Stimulated activated CD4-positive, alpha-beta T cell treated with anti-CD3 and anti-CD28 coated beads, Interleukin-4, amount 100 ng/mL, for 4 hours (primary cell): ENCODE measurements at places on chromosomes 6 and 20.
A peak's percentile ranks its signal among the peaks of the same experiment; 100 is the strongest.

DNA sequence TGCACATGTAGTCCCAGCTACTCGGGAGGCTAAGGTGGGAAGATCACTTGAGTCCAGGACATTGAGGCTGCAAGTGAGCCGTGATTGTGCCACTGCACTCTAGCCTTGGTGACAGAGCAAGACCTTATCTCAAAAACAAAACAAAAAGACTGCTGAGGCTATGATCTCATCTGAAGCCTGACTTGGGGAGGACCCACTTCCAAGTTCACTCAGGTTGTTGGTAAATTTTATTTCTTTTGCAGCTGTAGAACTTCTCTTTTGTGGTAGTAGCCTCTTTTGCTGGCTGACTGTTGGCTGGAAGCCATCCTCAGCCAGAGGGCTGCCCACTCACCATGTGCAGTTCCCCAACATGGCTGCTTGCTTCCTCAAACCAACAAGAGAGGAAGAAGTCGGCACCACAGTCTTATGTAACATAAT lies 36.8 kb upstream of the ME1 start:
- DNase-seq = no peak

DNA sequence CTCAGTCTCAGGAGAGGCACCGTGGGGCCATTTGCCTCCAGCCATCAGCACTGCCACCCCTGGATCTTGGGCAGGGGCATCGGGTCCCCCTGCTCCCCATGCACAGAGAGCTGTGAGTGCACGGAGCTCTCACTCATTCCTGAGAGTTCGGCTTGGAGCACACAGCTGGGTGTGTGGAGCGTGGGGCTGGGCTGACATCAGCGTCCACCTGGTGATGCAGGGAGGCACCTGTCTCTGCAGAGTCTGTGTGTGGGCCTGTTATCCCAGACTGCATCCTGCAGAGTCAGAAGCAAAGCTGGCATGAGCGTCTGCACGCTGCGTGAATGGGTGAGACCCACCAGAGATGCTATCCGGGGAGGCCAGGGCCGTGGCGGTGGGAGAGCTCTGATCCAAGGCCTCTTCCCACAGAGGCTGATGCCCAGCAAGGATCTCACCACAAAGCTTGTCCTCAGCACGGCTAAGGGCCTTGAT lies 248.8 kb upstream of the AFDN start:
- no peak for DNase-seq

- DNase-seq = no peak
Measured at GRCh38 chr6:16842676-16843075, 81.4 kb upstream of the ATXN1 start.

DNA sequence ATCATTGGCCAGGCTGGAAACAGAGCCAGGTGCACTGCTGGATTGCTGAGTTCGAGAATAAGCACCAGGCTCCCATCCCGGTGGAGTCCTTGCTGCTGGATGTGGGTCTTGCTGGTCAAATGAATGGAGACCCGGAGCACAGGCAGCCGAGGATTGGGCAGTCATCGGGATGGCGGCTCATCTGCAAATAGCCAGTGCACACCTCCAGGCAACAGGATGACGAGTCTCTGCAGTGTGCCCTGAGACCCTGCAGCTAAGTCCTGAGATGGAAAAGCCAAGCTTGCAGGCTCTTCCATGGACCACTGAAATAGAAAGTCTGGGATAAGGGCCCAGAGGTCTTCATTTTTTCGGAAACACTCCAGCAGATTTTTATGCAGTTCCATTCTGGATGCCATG lies 143.5 kb downstream of the WDR27 start:
- no peak for DNase-seq

GRCh38 chr20:46458866-46459750 lies 52.7 kb upstream of the ELMO2 start:
- DNase-seq = peak; percentile 7
